ENCODE measurements at places on chromosomes 6 and 20. TPM values are rescaled to one million over a fixed set of nuclear protein-coding genes. Genes with fewer than 3 reads are reported as not detected.

Gene TRIM10
- not detected for total RNA-seq

Gene JPH2
- 24.4 TPM for total RNA-seq

DNA sequence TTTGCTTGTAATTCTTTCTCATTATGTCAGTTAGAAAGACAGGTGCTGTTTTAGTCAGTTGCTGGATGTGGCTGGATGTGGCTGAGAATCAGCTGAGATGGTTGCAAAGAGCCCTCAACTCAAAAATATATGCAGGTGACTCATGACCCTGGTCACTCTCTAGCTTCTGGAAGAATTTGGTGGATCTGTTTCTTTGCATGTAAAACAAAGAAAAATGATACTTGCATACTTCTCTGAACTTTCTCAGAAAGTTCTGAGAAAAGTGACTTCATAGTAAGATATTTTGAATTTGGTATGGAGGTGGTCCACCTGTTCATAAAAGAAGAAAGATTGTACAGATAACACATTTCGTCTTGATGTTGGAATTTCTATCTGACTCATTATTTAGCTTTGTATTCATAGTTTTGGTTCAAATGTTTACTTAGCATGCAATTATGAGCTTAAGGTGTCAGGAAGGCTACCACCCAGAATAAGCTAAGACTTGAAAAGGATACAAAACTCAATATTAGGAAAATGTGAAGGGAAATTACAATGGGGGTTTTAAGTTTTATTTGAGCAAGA is 163.2 kb upstream of the OLIG3 start:
- peak; percentile 68 for DNase-seq

DNA sequence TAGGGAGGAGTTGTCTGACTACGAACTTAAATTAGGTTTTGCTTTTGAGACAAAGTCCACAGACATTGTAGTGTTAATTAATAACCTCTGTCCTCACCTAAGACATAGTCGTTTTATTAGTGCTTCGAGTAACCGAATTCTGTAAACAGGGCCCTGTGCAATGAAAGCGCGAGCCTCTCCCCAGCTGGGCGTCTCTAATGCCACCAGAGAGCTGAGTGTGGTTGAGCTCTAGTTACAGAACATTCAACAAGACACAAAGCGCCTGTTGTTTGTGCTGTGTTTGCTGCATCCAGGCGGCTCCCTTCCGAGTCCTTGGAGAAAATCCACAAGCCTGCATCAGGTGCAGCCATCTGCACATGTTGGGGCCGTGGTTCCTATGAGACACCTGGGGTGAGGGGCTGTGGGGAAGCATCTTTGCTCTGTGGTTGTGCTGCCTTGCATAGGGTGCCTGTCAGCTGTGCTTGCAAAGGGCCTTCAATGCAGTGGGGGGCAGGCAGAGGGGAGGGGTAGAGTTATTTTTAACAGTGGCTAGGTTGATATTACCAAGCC is 63.9 kb downstream of the CD164 start:
- DNase-seq = no peak

- DNase-seq = no peak
These were observed 86.8 kb downstream of the ARHGAP18 start for GRCh38 chr6:129623008-129623732.
